Pancreas (tissue), 10 donors: ENCODE measurements at places on chromosomes 2 and 18. TPM values are rescaled to one million over a fixed set of nuclear protein-coding genes. Genes with fewer than 3 reads are reported as not detected.

GRCh38 chr2:198863655-198864054, 594.1 kb downstream of the SATB2 start:
- H3K4me3 ChIP-seq, result no peak overlapping the region
- no peaks in the 10 kb centered on the region for H3K27me3 ChIP-seq
- no peaks in the 10 kb centered on the region for H3K36me3 ChIP-seq
- no peak for DNase-seq
- H3K27ac ChIP-seq, result no peak overlapping the region
- H3K4me1 ChIP-seq, result no peaks in the 10 kb centered on the region

DNA sequence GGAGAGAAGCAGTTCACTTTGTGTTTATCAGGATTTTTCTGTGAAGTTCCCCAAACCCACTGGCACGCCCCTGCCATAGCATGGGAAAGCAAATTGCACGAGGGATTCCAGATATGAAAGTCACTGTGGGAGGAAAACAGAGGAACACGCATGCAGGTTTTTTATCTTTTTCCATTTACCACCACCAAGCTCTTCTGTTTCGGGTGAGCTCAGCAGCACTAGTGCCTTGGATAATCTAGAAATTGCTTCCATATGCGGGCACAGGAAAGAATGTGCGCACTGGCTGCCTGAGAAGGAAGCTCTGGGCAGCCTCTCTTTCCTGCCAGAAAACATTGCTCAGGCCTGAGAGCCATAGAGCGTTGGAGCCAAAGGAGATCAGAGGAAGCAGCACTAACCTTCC, 65.9 kb upstream of the WIPF1 start:
- H3K4me3 ChIP-seq, result no peak overlapping the region
- H3K27me3 ChIP-seq, result no peaks in the 10 kb centered on the region
- no peaks in the 10 kb centered on the region for H3K4me1 ChIP-seq
- H3K27ac ChIP-seq, result no peak overlapping the region
- no peaks in the 10 kb centered on the region for H3K36me3 ChIP-seq

FOXD4L1 gene
- not detected for total RNA-seq

- H3K4me3 ChIP-seq, result no peak overlapping the region
- H3K4me1 ChIP-seq, result no peaks in the 10 kb centered on the region
- H3K27me3 ChIP-seq, result no peaks in the 10 kb centered on the region
- DNase-seq, result no peak
- H3K27ac ChIP-seq, result no peak overlapping the region
These were observed 139.8 kb downstream of the CHST9 start for GRCh38 chr18:27045342-27045741.

DNA sequence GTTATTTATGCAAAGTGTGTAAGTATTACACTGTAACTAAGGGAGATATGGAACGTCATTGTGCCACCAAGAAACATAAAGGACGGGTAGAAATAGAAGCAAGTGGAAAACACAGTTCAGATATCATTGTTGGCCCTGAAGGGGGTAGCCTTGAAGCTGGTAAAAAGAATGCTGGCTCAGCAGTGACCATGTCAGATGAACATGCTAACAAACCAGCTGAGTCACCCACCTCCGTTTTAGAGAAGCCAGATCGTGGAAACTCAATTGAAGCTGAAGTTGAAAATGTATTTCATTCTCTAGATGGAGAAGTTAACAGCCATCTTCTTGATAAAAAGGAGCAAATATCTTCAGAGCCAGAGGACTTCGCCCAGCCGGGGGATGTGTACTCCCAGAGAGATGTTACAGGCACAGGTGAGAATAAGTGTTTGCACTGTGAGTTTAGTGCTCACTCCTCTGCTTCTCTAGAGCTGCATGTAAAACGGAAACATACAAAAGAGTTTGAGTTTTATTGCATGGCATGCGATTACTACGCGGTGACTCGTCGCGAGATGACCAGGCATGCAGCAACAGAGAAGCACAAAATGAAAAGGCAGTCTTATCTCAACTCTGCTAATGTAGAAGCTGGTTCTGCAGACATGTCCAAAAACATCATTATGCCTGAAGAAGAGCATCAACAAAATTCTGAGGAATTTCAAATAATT, 36.1 kb downstream of the ZNF407 start:
- peaks cover 7% of the 10 kb centered on the region for H3K36me3 ChIP-seq
- no peak for DNase-seq
- H3K27me3 ChIP-seq, result no peaks in the 10 kb centered on the region
- no peaks in the 10 kb centered on the region for H3K4me1 ChIP-seq
- H3K4me3 ChIP-seq, result no peak overlapping the region

TMEM17 gene
- total RNA-seq, result 2.8 TPM

DNA sequence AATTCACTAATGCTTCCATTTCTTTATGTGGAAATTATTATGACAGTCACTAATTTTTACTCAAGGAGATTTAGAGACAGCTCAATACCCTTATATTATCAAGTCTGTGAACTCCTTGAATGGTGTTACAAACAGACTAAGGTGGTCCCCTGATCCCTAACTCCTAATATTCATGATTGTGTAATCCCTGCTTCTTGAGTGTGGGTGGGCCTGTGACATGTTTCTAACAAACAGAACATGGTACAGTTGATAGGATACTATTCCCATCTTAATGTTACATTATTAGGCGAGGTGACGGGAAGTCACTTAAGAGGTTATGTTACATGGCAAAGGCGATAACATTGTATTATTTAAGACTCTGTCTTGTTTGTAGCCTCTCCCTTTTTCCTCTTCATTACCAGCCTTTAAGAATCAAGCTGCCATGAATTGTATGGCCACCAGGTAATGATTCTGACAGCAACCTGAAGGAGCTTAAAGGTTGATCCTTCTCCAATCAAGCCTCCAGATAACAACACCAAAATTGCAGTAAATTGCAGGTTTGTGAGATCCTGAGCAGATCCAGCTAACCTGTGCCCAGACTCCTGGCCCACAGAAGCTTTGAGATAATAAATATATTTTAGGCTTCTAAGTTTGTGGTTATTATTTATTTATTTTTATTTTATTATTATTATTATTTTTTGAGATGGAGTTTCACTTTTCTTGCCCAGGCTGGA, 32.1 kb downstream of the CYTIP start:
- no peaks in the 10 kb centered on the region for H3K27me3 ChIP-seq
- no peaks in the 10 kb centered on the region for H3K4me1 ChIP-seq
- H3K4me3 ChIP-seq, result no peak overlapping the region
- no peak overlapping the region for H3K27ac ChIP-seq
- no peaks in the 10 kb centered on the region for H3K36me3 ChIP-seq

GRCh38 chr2:2846332-2847208, 515.5 kb upstream of the MYT1L start:
- no peaks in the 10 kb centered on the region for H3K27me3 ChIP-seq
- no peaks in the 10 kb centered on the region for H3K36me3 ChIP-seq
- DNase-seq, result peak; percentile 94

PDE11A gene
- 2.0 TPM for total RNA-seq

DNA sequence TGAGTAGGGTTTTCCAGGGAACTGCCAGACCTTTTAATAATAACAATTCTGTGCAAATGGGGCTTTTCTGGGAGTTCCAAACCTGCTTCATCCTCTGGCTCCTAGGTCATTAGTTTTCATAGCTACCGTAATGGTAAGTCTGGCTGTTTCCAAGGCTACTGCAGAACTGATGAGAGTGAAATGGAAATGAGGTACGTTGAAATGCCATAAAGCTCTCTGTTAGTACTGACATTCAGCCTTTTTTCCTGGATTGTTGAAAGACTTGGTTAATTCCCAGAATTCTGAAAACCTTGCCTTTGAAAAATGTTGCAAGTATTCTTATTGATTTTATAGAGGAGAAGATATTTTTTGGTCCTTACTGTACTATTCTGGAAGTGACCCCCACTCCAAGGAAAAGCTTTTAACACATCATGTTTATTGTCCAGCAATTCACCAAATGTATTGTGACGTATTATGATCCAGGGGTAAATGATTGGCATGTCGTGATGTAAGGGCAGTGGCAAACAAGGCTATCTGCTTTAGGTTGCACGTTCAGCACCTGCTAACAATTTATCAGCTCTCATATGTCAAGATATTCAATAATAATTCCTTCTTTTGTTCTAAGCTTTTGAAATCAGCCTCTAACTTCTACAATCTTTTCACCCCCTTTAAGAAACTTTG, 767.0 kb upstream of the RAB6C start:
- H3K36me3 ChIP-seq, result no peaks in the 10 kb centered on the region
- H3K27me3 ChIP-seq, result no peaks in the 10 kb centered on the region
- no peak overlapping the region for H3K4me3 ChIP-seq
- H3K27ac ChIP-seq, result no peak overlapping the region
- H3K4me1 ChIP-seq, result no peaks in the 10 kb centered on the region
- DNase-seq, result no peak

PLEKHA3 gene
- total RNA-seq, result 10.5 TPM

DNA sequence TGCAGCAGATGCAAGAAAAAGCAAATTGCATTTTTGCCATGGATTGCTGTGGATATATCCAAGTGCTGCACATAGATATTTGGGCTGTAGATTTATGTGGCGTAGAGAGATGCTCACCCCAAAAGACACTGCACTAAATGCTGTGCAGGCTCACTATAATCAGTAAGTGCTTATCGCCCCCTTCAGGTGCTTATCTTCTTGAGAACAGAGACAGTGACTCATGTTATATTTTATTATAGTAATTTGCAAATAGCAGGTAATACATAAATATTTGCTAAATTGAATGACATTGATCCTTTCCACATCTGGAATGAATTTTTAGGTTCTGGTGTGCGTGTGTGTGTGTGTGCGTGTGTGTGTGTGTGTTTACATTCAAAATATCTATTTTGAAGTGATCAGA, 36.8 kb upstream of the PLEKHM3 start:
- H3K4me3 ChIP-seq, result no peak overlapping the region
- H3K27me3 ChIP-seq, result no peaks in the 10 kb centered on the region
- no peak for DNase-seq
- H3K4me1 ChIP-seq, result no peaks in the 10 kb centered on the region
- H3K36me3 ChIP-seq, result no peaks in the 10 kb centered on the region

- H3K27ac ChIP-seq, result no peak overlapping the region
- H3K27me3 ChIP-seq, result no peaks in the 10 kb centered on the region
- H3K4me1 ChIP-seq, result no peaks in the 10 kb centered on the region
- H3K4me3 ChIP-seq, result no peak overlapping the region
- no peaks in the 10 kb centered on the region for H3K36me3 ChIP-seq
- DNase-seq, result no peak
These were observed 754.4 kb downstream of the ADCYAP1 start for GRCh38 chr18:1658908-1659566.

HOXD8 gene
- total RNA-seq, result 0.87 TPM

- H3K27me3 ChIP-seq, result no peaks in the 10 kb centered on the region
- no peak overlapping the region for H3K4me3 ChIP-seq
- H3K36me3 ChIP-seq, result no peaks in the 10 kb centered on the region
- no peaks in the 10 kb centered on the region for H3K4me1 ChIP-seq
- H3K27ac ChIP-seq, result no peak overlapping the region
These were observed 227.9 kb downstream of the PRKCE start for GRCh38 chr2:45879406-45879805.

UGT1A3 gene
- total RNA-seq, result not detected

TUBA3E gene
- total RNA-seq, result not detected

DNA sequence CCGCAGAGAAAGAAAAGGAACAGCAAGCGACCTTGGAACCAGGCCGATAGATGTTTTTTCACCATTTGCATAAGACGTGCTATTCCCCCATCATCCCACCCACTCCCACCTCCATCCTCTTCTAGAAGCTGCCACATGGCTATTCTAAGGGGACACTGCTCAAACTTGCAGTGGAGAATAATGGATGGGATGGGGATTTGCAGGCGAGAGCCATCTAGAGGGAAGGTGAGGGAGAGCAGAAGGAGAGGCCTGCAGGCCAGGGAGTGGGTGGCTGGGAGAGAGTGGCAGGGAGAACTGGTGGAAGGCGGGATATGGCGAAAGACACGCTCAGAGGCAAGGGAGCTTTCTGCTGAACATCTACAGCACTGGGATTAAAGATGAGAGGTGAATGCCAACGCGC, 84.9 kb downstream of the MAPK4 start:
- H3K4me1 ChIP-seq, result no peaks in the 10 kb centered on the region
- no peak overlapping the region for H3K4me3 ChIP-seq
- no peaks in the 10 kb centered on the region for H3K36me3 ChIP-seq
- DNase-seq, result no peak

GRCh38 chr18:60350941-60351340, 21.6 kb downstream of the MC4R start:
- H3K4me1 ChIP-seq, result no peaks in the 10 kb centered on the region
- H3K4me3 ChIP-seq, result no peak overlapping the region
- H3K27ac ChIP-seq, result no peak overlapping the region

GRCh38 chr2:43372416-43373081, 146.1 kb upstream of the ZFP36L2 start:
- H3K27ac ChIP-seq, result no peak overlapping the region
- peaks cover 16% of the 10 kb centered on the region for H3K4me1 ChIP-seq
- H3K4me3 ChIP-seq, result no peak overlapping the region
- DNase-seq, result no peak
- no peaks in the 10 kb centered on the region for H3K27me3 ChIP-seq
- H3K36me3 ChIP-seq, result no peaks in the 10 kb centered on the region

CHN1 gene
- 2.3 TPM for total RNA-seq

DNA sequence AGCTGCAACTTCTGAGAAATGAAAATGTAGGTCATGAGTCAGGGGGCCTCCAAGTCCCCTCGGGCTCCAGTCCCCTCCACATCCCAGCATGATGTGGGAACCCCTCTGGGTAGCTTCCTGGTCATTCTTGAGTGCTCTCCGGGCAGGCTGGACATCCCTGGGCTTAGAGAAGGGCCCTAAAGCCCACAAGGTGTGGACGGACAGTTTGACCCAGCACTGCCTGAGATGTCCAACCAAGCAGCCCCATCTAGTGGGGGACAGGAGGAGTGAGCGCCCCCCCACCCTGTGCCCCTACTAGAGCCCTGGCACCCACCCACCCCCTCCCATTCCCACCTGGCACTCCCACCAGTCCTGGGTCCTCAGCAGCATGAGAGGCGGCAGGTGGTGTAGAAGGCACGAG, 46.0 kb downstream of the CYP27C1 start:
- H3K27ac ChIP-seq, result no peak overlapping the region
- H3K4me1 ChIP-seq, result no peaks in the 10 kb centered on the region
- no peaks in the 10 kb centered on the region for H3K27me3 ChIP-seq

RAD51AP2 gene
- total RNA-seq, result 0.06 TPM

GRCh38 chr2:239167766-239168444, 232.9 kb downstream of the HDAC4 start:
- no peak overlapping the region for H3K4me3 ChIP-seq
- H3K36me3 ChIP-seq, result no peaks in the 10 kb centered on the region
- peak; percentile 40 for DNase-seq
- no peaks in the 10 kb centered on the region for H3K27me3 ChIP-seq
- H3K4me1 ChIP-seq, result no peaks in the 10 kb centered on the region
- no peak overlapping the region for H3K27ac ChIP-seq

DNA sequence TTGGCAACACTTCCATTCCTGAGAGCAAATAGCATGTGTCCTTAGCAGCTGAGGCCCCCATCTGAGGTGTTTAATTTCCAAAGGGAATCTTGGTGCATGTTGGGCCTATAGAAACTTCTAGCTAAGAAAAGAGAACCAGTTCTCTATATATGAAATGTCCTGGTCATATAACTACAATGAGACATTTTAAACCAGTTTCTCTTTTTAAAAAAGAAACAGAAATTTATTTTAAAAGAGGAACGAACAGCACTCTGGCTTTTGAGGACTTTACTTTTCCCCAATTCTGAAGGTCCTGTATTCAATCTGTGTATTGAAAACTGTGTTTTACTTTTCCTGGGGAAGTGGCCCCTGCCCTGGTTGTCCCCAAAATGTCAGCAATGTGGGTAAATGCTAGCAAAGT, 309.5 kb upstream of the STON1 start:
- no peak for DNase-seq
- no peaks in the 10 kb centered on the region for H3K27me3 ChIP-seq
- no peaks in the 10 kb centered on the region for H3K36me3 ChIP-seq
- no peak overlapping the region for H3K27ac ChIP-seq
- H3K4me3 ChIP-seq, result no peak overlapping the region
- H3K4me1 ChIP-seq, result no peaks in the 10 kb centered on the region

IL18RAP gene
- 0.20 TPM for total RNA-seq

- no peaks in the 10 kb centered on the region for H3K4me1 ChIP-seq
- no peaks in the 10 kb centered on the region for H3K27me3 ChIP-seq
These were observed 117.7 kb downstream of the ZNF516 start for GRCh38 chr18:76377359-76377756.
